ENCODE measurements at places on chromosomes 2 and 18. TPM values are rescaled to one million over a fixed set of nuclear protein-coding genes. Genes with fewer than 3 reads are reported as not detected.

The TTC27 gene
- 18.4 TPM for total RNA-seq

The ANKRD23 gene
- 3.4 TPM for total RNA-seq

- no peak for DNase-seq
Measured at GRCh38 chr2:221490506-221491060, 81.5 kb downstream of the EPHA4 start.

GRCh38 chr18:37741032-37741623 lies 175.5 kb upstream of the CELF4 start:
- no peak for DNase-seq

DNA sequence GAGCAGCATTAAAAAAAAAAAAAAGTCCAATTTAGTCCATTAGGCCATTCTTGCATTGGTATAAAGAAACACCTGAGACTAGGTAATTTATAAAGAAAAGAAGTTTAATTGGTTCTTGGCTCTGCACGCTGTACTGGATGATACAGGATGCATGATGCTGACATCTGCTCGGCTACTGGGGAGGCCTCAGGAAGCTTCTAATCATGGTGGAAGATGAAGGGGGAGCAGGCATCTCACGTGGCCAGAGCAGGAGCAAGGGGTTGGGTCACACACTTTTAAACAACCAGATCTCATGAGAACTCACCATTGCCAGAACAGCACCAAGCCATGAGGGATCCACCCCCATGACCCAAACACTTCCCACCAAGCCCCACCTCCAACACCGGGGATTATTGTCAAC lies 100.1 kb downstream of the NEDD4L start:
- no peak for DNase-seq

DNA sequence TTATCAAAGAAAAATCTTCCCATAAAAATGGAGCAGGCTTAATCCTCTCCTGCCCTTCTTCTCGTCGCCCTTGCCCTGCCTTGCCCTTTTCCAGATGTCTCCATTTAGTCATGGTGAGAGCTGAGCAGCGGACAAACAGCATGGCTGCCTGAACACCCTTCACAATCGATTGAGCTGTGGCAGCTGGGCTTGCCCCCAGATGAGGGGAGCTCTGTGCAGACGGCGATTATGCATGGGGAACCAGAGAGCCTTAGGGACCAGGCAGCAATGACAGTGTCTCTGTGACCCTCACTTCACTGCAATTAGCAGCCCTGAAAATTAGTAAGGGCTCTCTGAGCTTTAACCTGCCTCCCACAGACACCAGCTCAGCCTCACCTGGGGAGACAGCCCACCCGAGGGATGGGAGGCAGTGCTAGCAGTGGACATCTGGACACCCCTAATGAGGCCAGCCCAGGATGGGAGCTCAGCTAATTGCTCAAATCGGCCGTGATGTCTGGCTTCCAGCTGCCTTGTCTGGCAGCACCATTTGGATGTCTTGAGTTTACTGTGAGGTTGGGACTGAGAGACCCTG lies 365.7 kb downstream of the TNS1 start:
- no peak for DNase-seq

DNA sequence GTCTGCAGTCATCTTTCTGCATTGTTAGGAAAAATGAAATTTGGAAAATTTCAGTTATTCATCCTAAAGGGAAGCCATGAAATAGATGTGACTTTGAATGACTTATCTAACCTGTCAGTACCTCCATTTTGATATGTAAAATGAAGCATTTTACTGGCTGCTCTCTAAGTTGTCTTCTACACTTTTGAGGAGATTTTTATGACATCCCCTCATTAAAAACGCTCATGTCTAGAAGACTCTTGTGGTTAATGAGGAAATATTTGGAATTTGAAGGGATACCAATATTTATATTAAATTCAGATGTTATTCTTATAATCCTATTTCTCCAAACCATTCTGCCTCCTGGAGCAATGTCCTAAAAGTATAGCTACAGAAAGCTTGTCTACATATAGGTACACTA lies 73.8 kb upstream of the THUMPD2 start:
- DNase-seq: no peak

Measured in esophagus squamous epithelium (tissue), 5 donors.